ENCODE measurements at places on chromosomes 2 and 18. TPM values are rescaled to one million over a fixed set of nuclear protein-coding genes. Genes with fewer than 3 reads are reported as not detected.

Gene TTN
- polyA plus RNA-seq, result 0.45 TPM

Gene RBM43
- 1.1 TPM for polyA plus RNA-seq

Gene SCYGR3
- not detected for polyA plus RNA-seq

Gene OR6B2
- polyA plus RNA-seq, result not detected

Gene FER1L5
- polyA plus RNA-seq, result not detected

Gene SCYGR4
- not detected for polyA plus RNA-seq

Gene STPG4
- polyA plus RNA-seq, result 0.06 TPM

Gene CRYGC
- polyA plus RNA-seq, result not detected

Gene CNOT9
- 11.4 TPM for polyA plus RNA-seq

DNA sequence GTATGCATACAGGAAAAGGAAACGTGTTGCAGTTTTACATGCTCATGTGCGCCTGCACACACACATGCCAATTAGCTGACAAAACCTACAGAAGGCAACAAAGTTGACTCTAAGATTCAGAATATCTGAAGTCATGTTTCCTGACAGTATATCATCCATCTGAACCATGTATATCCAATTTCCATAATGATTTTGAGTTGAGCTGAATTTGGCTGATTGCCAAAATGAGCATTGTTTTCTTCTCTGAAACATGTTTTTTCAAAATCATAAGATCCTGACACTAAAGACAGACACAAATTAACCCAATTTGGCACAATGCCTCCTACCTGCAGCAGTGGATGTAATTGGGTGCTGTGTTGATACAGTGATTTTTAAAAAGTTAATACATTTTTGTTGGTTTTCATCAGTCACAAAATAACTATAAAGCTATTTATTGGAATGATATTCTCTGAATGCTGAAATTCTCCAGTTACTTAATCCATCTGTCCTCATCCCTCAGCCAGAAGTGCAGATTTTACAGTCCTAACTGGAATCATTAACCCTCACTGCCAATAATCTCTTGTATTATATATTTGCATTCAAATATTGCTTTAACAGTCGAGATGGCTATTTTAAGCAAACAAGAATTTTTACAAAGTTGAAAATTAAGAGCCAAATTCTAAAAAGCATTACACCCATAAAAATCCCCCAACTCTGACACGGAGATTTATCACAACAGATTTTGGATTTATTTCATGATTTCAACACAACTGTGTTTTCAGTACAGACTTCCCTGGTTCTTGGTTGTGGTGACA, 161.7 kb upstream of the LMAN1 start:
- H3K36me3 ChIP-seq, result no peaks in the 10 kb centered on the region
- no peak overlapping the region for H3K27ac ChIP-seq
- DNase-seq, result no peak
- no peak overlapping the region for H3K4me3 ChIP-seq

DNA sequence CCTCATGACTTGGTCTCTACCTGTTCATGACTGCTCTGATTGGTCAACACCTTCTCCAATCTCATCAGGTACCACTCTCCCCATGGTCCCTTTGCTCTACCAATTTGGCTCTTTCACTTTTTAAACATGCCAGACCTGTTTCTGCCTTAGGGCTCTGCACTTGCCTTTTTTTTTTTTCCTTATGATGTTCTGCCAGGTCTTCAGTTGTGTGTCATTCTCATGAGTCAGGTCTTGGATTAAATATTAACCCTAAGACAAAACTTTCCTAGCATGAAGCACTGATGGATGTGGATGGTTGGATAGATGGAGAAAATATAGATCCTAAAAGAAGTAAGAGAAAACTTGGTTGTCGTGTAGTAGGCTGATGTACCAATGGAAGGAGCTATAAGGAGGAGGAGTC, 219.3 kb downstream of the TTC32 start:
- H3K27me3 ChIP-seq, result no peaks in the 10 kb centered on the region
- DNase-seq, result peak; percentile 3
- H3K27ac ChIP-seq, result no peak overlapping the region

DNA sequence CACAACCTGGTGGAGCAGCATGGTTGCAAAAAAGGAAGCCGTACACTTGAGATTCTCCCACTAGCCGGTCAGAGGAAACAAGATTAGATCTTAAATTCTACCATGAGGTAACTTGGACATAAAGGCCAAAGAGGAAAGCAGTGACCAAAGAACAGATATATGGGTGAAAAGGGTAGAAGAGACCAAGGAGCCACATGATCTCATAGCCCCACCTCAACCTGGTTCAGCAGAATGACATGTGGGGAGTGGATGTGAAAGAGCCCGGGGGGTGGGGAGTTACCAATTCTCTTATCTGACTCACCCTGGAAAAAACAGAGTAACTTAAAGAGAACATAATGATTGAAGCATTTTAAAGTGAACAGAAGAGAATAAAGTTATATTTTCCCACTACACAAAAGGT, 683.0 kb downstream of the DSC3 start:
- no peak for DNase-seq
- H3K4me1 ChIP-seq, result no peaks in the 10 kb centered on the region
- H3K27ac ChIP-seq, result no peak overlapping the region
- H3K27me3 ChIP-seq, result no peaks in the 10 kb centered on the region

GRCh38 chr2:105795575-105795934, 50.8 kb downstream of the NCK2 start:
- H3K36me3 ChIP-seq, result no peaks in the 10 kb centered on the region
- H3K4me1 ChIP-seq, result peaks cover 27% of the 10 kb centered on the region
- no peak for DNase-seq
- H3K4me3 ChIP-seq, result no peak overlapping the region
- no peak overlapping the region for H3K27ac ChIP-seq

DNA sequence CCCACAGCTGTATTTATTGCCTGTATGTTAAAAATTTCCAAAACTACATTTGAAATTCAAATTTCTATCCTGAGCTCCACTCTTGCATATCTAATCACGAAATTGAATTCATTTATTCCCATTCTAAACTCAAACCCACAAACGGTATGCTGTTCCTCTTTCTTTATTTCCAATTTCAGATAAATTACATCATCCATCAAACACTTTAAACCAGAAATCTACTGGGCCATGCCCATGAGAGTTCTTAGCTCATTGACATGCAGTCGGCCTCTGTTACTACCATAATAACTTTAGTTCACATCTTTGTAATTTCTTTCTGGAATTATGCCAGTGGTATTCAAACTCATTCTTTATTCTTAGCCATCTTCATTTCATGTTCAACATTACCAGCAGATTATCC, 100.3 kb downstream of the COL3A1 start:
- no peaks in the 10 kb centered on the region for H3K27me3 ChIP-seq
- DNase-seq, result no peak
- no peak overlapping the region for H3K4me3 ChIP-seq
- no peak overlapping the region for H3K27ac ChIP-seq

DNA sequence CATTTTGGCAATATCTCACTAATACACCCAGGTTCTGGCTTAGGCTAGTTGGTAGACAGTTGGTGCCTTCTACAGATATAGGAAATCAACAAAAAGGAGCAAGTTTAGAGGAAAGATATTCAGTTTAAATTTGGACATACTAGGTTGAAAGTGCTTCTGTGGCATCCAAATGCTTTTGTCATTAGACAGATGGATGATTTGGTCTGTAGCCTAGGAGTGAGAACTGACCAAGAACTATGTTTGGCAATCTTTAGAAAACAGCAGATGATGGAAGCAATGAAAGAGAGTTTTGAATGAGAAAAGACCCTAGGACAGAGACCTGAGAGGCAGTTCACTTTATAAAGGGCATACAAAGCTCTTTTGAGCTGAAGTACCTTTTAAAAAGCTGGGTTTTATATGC, 201.3 kb upstream of the FSHR start:
- H3K27ac ChIP-seq, result no peak overlapping the region
- no peaks in the 10 kb centered on the region for H3K4me1 ChIP-seq
- no peaks in the 10 kb centered on the region for H3K36me3 ChIP-seq
- H3K27me3 ChIP-seq, result no peaks in the 10 kb centered on the region
- no peak overlapping the region for H3K4me3 ChIP-seq

DNA sequence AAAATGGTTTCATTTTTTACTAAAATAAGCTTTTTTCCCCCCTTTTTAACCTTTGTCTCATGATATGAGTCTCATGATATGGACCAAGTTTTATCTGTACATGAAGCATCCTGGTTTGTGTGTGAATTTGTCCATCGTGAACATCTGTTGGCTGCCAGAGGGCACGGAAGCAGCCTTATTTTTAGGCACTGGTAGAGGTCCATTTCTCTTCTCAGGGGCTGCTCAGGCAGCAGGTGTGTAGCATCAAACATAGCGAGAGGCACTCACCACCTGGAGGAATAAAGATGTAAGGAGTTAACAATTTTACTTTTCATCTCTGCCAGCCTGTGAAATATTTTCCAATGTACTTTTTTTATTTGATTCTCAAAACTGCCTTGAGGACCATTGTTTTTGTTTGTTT, 134.5 kb downstream of the RHBDD1 start:
- no peak overlapping the region for H3K4me3 ChIP-seq
- no peak overlapping the region for H3K27ac ChIP-seq
- peaks cover 8% of the 10 kb centered on the region for H3K36me3 ChIP-seq
- no peak for DNase-seq

- DNase-seq, result no peak
- no peak overlapping the region for H3K4me3 ChIP-seq
- H3K4me1 ChIP-seq, result no peaks in the 10 kb centered on the region
- H3K27me3 ChIP-seq, result no peaks in the 10 kb centered on the region
Measured at GRCh38 chr2:143936538-143936847, 583.4 kb downstream of the ZEB2 start.

DNA sequence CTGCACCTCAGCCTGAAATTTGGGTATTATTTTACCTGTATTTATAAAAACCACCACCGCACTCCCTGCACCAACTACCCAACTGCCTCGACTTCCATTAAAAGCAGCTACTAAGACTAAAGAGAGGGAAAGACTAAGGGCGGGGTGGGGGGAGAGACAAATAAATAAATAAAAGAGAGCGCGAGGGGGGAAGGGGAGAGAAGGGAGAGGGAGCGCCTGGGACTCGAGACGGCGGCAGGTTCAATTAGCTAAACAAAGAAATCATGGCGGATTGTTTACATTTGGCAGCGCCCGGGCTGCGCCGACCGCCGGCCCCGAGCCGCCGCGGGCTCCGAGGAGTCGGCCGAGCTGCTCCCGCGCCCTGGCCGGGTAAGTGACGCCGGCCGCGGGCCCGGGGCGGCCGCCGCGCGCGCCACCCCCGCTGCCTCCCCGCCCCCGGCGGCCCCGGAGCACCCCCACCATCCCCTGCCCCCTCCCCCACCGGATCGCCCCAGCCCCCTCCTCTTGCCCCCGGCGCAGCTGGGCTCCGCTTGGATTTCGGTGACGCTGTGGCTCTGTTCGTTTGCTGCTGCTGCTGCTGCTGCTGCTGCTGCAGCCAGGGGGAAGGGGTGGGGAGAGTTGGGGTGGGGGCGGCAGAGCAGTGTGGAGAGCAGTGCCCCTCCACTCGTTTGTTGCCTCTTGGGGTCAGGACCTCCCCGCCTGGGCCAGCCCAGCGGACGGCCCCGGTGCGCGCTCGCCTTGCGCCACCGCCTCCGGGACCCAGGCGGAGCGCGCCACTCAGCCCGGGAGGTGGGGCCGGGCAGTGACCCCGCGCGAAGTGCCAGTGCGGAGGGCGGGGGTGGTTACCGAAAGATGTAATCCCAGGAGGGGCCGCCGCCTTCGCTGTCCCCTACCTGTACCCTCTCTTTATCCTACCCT, 187.2 kb upstream of the FANCL start:
- H3K27ac ChIP-seq, result no peak overlapping the region
- no peak for DNase-seq
- no peaks in the 10 kb centered on the region for H3K36me3 ChIP-seq
- no peaks in the 10 kb centered on the region for H3K27me3 ChIP-seq
- no peaks in the 10 kb centered on the region for H3K4me1 ChIP-seq
- H3K4me3 ChIP-seq, result peak overlapping the region; percentile 56

GRCh38 chr2:74735564-74735963, 81.5 kb downstream of the SEMA4F start:
- peaks cover 7% of the 10 kb centered on the region for H3K27me3 ChIP-seq
- H3K36me3 ChIP-seq, result no peaks in the 10 kb centered on the region
- no peak overlapping the region for H3K27ac ChIP-seq
- no peak for DNase-seq
- no peak overlapping the region for H3K4me3 ChIP-seq
- H3K4me1 ChIP-seq, result peaks cover 2% of the 10 kb centered on the region

GRCh38 chr2:162490052-162490717, 146.3 kb downstream of the GCA start:
- no peak overlapping the region for H3K4me3 ChIP-seq
- DNase-seq, result no peak
- no peak overlapping the region for H3K27ac ChIP-seq
- no peaks in the 10 kb centered on the region for H3K4me1 ChIP-seq

DNA sequence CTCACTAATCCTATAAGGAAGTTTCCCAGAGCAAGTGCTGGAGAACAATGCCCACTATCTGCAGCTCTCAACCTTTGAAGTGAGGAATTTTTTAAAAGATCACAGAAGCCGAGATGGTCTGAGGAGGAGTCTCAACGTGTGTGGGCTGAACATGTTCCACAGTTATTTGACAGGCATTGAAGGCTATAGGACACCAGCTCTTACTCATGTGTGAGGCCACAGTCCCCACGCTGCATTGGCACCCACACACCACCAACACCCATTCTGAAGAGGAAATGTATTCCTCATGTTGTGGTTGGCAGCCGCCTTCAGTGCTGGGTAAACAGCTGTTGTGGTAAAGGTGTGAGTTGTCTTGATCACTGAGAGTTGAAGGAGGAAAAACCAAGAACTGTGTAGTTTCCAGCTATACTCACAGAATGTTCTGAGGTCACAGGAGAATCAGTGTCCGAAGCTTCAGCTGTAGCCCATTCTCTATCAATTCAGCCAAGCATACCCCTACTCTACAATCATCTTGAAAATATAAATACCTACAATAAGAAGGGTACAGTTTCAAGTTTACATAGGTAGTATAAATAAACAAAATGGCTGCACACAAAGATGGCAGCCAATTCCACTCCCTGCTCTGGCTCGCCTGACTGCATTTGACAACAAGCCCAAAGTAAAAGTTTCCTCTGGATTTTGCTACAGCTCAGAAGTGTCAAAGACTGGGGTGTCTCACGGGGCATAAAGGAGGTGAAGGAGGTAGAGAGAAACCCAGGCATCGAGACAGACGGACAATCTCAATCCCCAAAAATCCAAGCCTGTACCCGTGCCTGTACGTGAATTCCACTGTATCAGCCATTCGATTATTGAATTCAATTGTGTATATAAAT, 12.1 kb downstream of the CD226 start:
- no peaks in the 10 kb centered on the region for H3K4me1 ChIP-seq
- H3K27ac ChIP-seq, result no peak overlapping the region
- H3K27me3 ChIP-seq, result no peaks in the 10 kb centered on the region
- DNase-seq, result peak; percentile 16

GRCh38 chr18:53080687-53081086, 740.7 kb downstream of the DCC start:
- no peaks in the 10 kb centered on the region for H3K36me3 ChIP-seq
- H3K4me1 ChIP-seq, result no peaks in the 10 kb centered on the region
- no peak for DNase-seq

GRCh38 chr18:32712860-32713259, 60.0 kb downstream of the KLHL14 start:
- no peak overlapping the region for H3K27ac ChIP-seq
- no peaks in the 10 kb centered on the region for H3K36me3 ChIP-seq
- H3K27me3 ChIP-seq, result no peaks in the 10 kb centered on the region
- DNase-seq, result no peak
- H3K4me3 ChIP-seq, result no peak overlapping the region

GRCh38 chr2:120626566-120626965, 109.1 kb upstream of the GLI2 start:
- H3K27me3 ChIP-seq, result no peaks in the 10 kb centered on the region
- H3K36me3 ChIP-seq, result no peaks in the 10 kb centered on the region
- H3K27ac ChIP-seq, result no peak overlapping the region
- no peak for DNase-seq

Data from small intestine (tissue), 16 donors.